ENCODE measurements at places on chromosomes 6 and 20.

DNA sequence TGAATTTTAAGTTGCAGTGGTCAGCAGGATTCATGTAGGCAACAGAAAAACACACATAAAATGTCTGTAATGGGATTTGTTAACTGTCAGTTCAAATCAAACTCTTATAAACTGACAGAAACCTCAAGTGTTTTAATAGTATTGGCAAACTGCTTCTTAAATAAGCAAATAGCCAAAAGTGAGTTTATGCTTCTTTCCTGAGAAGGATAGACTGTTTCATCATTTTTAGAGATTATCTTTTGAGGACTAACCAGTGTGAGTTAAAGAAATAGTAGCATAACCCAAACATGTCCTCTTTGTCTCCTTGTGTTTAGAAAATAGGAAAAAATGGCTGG, 68.0 kb downstream of the AIG1 start:
- no peak for DNase-seq

DNA sequence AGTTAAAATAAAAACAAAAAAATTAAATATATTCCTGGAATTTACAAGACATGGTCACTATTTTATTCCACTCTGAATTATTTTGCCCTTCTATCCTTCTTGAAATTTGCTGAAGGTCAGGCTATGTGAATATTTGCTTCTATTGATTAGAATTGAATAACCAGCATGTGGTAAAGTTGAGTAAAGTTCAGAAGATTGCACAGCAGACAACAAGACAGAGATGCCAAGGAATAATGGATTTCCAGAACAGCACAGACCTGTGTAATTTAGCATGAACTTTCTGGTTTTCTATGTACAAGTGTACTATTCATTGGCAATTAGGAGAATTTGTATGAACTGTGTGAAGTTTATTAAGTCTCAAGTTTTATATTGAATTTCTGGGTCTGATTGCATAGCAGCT, 352.4 kb downstream of the TBC1D32 start:
- no peak for DNase-seq

DNA sequence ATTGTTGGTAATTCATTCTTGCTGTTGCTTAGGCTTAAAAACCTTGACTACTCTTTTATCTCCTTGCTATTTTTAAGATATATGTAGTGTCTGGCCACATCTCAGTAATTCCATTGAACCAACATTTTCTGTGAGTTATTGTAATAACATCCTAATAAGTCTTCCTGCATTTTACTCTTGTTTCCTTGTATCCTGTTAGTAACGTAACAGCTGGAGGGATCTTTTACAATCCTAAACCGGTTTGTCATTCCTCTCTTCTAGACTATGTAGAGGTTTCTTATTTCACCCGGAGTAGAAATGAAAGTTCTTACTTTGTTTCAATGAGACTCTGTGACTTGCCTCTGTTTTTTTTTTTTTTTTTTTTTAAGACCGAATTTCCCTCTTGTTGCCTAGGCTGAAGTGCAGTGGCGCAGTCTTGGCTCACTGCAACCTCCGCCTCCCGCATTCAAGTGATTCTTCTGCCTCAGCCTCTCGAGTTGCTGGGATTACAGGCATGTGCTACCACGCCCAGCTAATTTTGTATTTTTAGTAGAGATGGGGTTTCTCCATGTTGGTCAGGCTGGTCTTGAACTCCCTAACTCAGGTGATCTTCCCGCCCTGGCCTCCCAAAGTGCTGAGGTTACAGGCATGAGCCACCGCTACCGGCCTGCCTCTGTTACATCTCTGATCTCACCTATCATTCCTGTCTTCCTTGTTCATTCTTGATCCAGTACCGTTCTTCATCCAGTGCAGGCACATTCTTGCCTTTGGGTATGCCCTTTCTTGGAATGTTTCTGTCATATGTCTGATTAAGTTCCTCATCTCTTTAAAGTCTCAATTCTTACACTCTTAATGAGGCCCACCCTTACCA, 44.7 kb downstream of the NCOA3 start:
- DNase-seq = no peak

DNA sequence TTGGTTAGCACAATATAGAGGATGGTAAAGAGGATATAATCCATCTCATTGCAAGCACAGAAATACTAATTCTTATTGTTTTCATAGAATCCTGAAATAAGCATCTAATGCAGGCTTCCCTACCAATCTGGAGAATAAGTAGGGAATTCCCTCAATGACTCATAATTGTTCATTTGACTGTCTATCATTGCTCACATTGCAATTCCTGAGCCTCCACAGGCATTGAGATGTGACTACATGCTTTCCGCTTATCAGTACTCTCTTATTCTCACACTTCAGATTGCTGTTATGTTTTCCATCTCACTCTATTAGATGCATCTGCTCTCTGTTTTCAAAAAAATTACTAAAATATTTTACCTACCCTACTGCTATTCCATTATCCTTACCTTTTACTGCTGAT, 216.2 kb upstream of the PRSS16 start:
- no peak for DNase-seq

DNA sequence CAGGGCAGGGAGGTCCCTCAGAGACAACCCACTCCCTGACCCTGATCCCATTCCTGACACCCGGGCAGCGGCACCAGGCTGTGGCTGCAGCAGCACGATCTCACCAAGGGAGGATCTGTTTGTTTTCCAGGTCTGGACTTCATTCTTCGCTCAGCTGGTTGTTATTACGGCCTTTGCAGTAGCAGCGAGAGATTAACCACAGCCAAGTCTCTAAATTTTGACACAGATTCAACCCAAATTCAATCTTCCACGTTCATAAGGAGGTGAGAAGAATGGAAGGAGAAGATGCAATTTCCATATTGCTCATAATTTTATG, 91.1 kb upstream of the THBS2 start:
- no peak for DNase-seq

DNA sequence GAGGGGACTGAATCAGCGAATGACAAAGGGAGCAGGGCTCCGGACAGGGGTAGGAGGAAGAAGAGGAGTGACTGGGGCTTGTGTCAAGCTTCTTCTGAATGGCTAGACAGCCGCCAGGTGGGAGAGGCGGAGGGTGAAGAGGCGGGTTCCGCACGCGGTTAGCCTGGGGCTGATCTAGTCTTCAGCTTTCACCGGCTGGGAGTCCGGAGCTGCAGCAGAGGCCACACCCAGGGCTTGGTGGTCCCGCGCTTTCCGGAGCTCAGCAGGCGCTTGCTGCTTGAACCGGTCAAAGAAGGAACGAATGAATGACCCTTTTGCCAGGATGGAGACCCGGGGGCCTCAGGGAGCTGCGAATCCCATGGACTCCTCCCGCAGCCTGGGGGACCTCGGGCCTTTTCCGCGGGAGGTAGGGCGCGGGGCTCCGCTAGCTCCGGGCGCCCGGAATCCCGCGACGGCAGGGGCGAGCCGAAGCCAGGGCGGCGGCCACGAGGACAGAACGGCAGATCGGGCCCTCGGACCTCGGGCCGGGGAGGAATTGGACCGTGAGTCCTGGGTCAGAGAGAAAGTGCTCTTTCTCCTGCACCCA, at the start of gene C6orf141:
C6orf141 (plus strand) TSS at position 177 of the 586 bp plus-strand sequence; CDS start at position 302, 125 bp downstream.
- no peak for DNase-seq

DNA sequence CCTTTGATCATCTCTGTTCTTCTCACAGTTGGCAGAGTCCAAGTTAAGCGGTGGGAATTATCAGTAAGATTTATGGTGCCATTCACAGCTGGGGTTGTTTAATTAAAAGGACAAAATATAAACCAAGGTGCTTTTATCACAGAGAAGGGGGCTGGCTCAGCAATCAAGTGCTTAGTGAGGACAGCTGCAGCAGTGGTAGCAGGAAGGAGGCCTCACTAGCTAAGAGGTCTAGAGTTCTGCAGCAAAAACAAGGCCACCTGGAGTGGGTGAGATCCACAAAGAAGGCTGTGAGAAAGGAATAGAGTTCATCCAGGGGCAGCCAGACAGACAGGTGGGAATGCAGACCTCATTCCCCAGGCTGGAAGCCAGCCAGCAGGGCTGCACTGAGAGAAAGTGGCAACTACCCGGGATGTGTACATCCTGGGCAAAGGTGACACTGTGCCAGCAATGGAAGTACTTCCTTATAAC, 37.1 kb downstream of the PIGU start:
- peak; percentile 86 for DNase-seq

DNA sequence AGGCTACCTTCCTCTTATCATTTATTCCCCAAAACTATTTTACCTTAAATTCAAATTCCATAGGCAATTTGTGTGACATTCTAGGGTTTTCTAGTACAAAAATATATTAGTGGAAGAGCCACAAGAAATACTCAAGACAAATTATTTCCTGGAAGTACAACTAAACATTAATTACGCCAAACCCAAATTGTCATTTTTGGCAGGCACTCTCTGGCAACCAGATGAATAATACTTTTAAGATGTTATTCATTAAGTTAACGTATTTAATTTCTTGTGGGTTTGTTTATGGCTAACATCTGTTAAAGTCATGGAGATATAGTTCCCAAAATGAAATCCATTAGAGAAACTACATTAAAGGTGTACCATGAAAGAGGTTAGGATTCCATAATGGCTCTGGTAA, 40.5 kb downstream of the HMGN3 start:
- DNase-seq = peak; percentile 17

DNA sequence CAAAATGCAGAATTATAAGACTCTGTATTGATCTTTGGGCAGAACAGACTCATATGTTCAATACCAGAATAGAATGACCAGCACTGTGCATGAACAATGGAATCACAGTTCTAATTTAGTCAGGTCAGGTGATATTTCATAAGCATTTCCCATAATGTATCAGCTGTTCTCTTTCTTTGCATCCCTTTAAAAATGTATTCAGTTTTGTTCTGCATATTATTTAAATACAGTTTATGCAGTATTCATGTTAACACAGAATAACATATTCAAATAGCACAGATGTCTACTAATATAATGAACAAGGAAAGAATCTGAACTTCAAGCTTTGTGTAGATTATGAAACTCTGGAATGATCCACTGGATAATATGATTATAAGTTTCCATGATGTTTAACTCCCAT, 128.5 kb downstream of the LAMP5 start:
- DNase-seq = no peak

DNA sequence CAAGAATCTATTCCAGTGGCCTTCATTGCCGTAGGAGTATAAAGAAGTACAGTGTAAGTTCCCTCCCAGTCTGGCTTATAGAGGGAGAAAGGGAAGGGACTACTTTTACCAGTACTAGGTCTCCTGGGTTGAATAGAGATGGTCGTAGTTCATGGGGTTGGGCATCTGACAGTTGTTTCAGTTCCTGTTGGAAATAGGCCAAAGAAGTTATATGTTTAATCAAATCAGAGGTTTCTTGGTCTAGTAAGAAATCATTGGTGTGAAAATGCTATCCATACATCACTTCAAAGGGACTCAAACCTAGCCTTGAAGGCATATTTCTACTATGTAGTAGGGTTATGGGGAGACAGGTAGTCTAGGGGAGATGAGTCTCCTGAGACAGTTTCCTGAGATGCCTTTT, 45.6 kb upstream of the MAN1A1 start:
- DNase-seq = no peak

GRCh38 chr6:91167846-91168245, 581.0 kb upstream of the MAP3K7 start:
- no peak for DNase-seq
